ENCODE measurements at places on chromosomes 4 and X. TPM values are rescaled to one million over a fixed set of nuclear protein-coding genes. Genes with fewer than 3 reads are reported as not detected.

The ESX1 gene
- not detected for polyA plus RNA-seq

The GPRASP1 gene
- 3.1 TPM for polyA plus RNA-seq

The ACSL4 gene
- 16.7 TPM for polyA plus RNA-seq

The NDST3 gene
- not detected for polyA plus RNA-seq

The MAGEA1 gene
- polyA plus RNA-seq, result not detected

The CT83 gene
- not detected for polyA plus RNA-seq

The WDR17 gene
- polyA plus RNA-seq, result not detected

The NALF2 gene
- not detected for polyA plus RNA-seq

The PHKA1 gene
- polyA plus RNA-seq, result not detected

The CDX4 gene
- polyA plus RNA-seq, result not detected

The NXT2 gene
- polyA plus RNA-seq, result 17.4 TPM

DNA sequence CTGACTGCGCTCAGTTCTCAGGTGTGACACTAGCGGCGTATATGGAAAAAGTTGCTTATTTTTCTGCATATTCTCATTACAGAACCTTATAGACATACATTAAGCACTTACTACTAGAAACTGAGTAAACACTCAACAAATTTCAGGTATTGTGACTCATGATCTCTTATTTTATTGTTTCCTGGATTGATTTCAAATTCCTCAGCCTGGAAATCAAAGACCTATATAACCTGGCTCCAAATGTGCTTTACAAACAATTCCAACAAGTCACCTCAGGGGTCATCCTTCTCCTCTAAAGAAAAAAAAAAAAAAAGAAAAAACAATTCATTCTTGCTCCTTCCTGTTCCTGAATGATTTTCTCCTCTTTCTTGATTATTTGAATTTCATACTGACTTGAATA lies 152.3 kb downstream of the ADAM29 start:
- H3K4me3 ChIP-seq, result no peak overlapping the region
- no peak overlapping the region for H3K27ac ChIP-seq
- H3K4me1 ChIP-seq, result no peaks in the 10 kb centered on the region

GRCh38 chr4:3112201-3112600 lies 37.7 kb downstream of the HTT start:
- H3K4me3 ChIP-seq, result no peak overlapping the region
- no peaks in the 10 kb centered on the region for H3K4me1 ChIP-seq
- H3K27ac ChIP-seq, result no peak overlapping the region
- no peaks in the 10 kb centered on the region for H3K27me3 ChIP-seq
- H3K36me3 ChIP-seq, result peaks cover 88% of the 10 kb centered on the region
- DNase-seq, result no peak

- no peak for DNase-seq
- no peaks in the 10 kb centered on the region for H3K27me3 ChIP-seq
- H3K4me1 ChIP-seq, result no peaks in the 10 kb centered on the region
- H3K36me3 ChIP-seq, result no peaks in the 10 kb centered on the region
- H3K27ac ChIP-seq, result no peak overlapping the region
These were observed 14.8 kb upstream of the FAM47A start for GRCh38 chrX:34146906-34147305.

DNA sequence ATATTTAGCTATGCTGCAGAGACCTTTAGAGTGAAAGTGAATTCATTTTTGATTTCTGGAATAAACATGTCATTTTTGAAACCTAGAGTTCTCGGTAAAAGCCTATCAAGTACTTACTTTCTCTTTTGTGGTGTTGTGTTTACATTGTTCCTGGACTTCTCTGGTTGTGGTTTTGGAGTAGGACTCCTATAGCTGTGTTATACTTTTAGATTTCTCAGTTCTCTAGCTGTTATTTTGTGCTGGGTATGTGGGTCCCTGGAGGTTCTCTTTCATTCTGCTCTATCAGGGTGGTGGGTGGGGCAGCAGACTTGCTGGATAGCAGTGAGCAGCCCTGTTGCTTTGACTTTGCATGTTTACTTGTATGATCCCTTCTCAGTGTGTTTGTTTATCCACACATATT lies 25.6 kb upstream of the MSMO1 start:
- DNase-seq, result peak; percentile 25
- H3K27ac ChIP-seq, result peak overlapping the region; percentile 52
- peak overlapping the region; percentile 69 for H3K4me3 ChIP-seq
- H3K27me3 ChIP-seq, result no peaks in the 10 kb centered on the region
- peaks cover 6% of the 10 kb centered on the region for H3K4me1 ChIP-seq

DNA sequence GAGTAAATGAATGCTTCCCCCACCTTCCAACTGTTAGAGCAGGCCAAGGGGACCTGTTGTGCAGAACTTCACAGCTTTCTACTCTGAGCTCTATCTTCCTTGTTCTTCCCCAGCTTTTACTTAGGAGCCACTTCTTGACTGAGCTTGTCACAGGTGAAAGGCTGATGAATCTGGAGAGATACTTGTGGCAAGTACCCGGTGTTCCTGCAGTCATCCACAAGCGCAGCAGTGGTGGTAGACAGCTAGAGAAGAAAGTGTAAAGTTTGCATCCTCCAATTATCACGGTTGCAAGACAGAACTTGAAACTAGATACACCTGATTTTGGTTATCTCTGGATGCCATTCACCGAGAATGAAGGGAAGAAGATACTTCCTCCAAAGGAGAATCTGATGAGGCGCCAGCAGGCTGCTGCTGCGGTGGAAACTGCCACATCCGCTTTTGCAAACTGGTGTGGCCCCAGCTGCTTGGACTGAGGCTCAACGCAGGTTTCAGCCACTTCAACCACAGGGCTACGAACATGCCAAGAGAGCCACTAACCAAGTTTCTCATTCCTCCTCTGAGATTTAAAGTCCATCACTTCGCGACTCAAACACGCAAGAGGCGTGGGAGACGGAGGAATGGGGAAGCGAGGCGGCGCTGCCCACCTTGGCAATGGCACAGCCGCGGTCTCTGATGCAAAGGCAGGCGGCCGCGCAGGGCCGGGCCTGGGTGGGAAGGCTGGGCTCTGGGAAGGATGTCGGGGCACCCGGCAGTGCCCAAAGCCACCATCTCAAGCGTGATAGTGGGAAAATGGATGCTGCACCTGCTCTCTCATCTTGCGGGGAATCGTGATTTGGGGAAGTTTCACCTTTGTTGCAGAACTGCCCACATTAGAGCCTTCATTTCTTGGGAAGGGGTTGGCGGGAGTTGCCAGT lies 1.3 kb upstream of the FHIP1A start:
- H3K27me3 ChIP-seq, result peaks cover 21% of the 10 kb centered on the region
- H3K4me3 ChIP-seq, result peak overlapping the region; percentile 62

DNA sequence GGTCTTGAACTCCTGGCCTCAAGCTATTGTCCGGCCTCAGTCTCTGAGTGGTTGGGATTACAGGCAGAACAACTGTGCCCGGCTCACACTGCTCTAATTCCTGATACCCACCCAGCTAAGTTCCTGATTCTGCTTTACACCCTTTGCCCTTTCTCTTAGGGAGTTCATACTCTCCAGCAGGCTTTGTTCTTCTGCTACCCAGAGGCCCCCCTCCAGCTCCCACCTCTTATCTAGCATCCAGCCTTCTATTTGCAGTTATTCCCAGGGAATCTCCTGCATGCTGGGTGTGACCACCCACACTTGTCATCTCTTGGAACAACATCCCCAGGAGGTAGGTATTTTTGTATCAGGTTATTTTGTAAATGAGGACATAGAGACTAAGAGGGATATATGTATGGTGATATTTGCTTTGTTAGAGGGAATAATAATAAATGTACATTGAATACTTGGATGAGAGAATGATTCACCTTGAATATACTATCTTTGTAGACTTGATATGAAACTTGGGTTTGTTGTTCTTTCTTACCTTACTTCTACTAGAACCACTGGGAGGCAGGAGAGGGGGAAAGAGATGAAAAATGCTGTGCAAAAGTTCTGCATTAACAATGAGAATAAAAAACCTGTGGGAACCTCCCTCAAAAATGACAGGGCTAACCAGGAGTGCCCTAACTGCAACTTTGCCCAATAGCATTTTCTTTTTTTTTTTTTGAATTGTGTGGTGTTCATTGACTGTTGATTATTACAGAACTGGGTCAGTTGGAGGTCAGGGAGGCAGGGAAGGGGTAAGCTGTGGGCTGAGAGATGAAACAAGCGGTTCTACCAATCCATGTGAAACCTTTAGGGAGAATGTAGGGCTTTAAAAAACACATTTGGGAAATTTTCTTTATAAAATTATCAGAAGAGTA lies 157.4 kb downstream of the SPRY1 start:
- no peaks in the 10 kb centered on the region for H3K4me1 ChIP-seq
- H3K36me3 ChIP-seq, result no peaks in the 10 kb centered on the region
- DNase-seq, result no peak
- no peak overlapping the region for H3K27ac ChIP-seq
- no peak overlapping the region for H3K4me3 ChIP-seq

- H3K27me3 ChIP-seq, result no peaks in the 10 kb centered on the region
- H3K36me3 ChIP-seq, result no peaks in the 10 kb centered on the region
- no peaks in the 10 kb centered on the region for H3K4me1 ChIP-seq
- no peak for DNase-seq
- no peak overlapping the region for H3K27ac ChIP-seq
These were observed 176.0 kb downstream of the SMARCA1 start for GRCh38 chrX:129347291-129347690.

- no peak overlapping the region for H3K4me3 ChIP-seq
- no peak overlapping the region for H3K27ac ChIP-seq
- no peaks in the 10 kb centered on the region for H3K27me3 ChIP-seq
- no peak for DNase-seq
- no peaks in the 10 kb centered on the region for H3K36me3 ChIP-seq
These were observed 31.6 kb upstream of the SPARCL1 start for GRCh38 chr4:87560802-87561201.

DNA sequence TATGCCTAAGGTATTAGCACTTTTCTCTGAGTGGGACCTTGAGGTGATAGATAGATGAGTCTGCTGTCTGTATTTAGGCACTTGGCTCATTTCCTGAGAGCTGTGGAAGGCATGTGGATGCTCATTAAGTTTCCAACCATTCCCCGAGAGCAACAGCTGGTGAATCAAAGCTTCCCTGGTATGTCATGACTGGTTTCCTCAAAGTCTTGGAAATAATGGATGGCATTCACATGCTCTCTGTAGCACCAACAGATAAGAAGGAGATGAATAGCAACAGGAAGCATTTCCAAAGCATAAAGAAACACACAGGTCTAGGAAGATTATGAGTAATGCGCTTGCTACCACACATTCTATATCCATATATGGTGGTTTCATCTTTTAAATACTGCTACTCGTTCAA lies 118.3 kb upstream of the ETNPPL start:
- H3K4me3 ChIP-seq, result no peak overlapping the region
- DNase-seq, result no peak
- H3K27me3 ChIP-seq, result no peaks in the 10 kb centered on the region
- no peaks in the 10 kb centered on the region for H3K4me1 ChIP-seq

- H3K4me1 ChIP-seq, result no peaks in the 10 kb centered on the region
- H3K27ac ChIP-seq, result no peak overlapping the region
- no peak overlapping the region for H3K4me3 ChIP-seq
- DNase-seq, result no peak
These were observed 190.0 kb upstream of the NEIL3 start for GRCh38 chr4:177119691-177120090.

DNA sequence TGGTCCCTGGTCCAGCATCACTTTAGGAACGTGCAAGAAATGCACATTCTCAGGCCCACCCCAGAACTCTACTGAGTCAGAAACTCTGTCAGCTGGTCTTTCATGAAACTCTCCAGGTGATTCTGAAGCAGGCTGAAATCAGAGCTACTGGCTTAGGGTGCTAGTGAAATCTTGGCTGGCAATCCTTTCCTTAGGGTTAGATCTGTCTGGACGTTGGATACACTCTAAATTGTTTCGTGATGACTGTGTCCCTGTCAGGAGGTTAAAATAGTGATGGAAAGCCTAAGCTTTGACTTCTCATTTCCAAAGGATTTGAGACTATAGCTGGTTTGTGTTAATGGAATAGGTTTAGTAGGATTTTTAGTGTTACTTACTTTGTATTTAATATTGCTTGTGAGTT lies 99.1 kb downstream of the ARHGAP10 start:
- DNase-seq, result no peak
- no peak overlapping the region for H3K27ac ChIP-seq
- no peaks in the 10 kb centered on the region for H3K4me1 ChIP-seq
- no peaks in the 10 kb centered on the region for H3K27me3 ChIP-seq
- no peaks in the 10 kb centered on the region for H3K36me3 ChIP-seq

GRCh38 chr4:17876943-17877342 lies 66.2 kb downstream of the NCAPG start:
- no peaks in the 10 kb centered on the region for H3K4me1 ChIP-seq
- no peak overlapping the region for H3K4me3 ChIP-seq
- H3K27me3 ChIP-seq, result no peaks in the 10 kb centered on the region
- no peak for DNase-seq
- no peaks in the 10 kb centered on the region for H3K36me3 ChIP-seq
- H3K27ac ChIP-seq, result no peak overlapping the region

GRCh38 chr4:25984266-25984665 lies 70.2 kb downstream of the SMIM20 start:
- no peak for DNase-seq
- no peak overlapping the region for H3K4me3 ChIP-seq
- peaks cover 3% of the 10 kb centered on the region for H3K4me1 ChIP-seq
- H3K27me3 ChIP-seq, result no peaks in the 10 kb centered on the region
- no peak overlapping the region for H3K27ac ChIP-seq
- no peaks in the 10 kb centered on the region for H3K36me3 ChIP-seq

DNA sequence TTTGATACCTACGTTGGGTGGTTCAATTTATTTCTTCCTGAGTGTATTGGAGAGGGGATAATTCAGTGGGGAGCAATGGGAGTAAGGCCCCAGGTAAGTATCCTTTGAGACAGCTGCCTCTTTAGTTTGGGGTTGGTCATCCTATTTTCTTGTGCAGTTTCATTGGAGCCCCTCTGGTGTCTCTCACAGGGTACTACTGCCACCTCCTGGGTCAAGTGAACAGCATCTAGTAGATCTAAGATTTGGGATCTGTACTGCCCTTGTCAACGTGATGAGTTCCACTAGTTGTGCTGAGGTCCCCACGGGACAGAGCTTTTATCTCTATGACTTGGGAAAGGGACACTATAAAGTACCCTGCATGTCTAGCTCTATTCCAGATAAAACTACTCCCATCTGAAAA lies 80.6 kb downstream of the PBDC1 start:
- no peaks in the 10 kb centered on the region for H3K4me1 ChIP-seq
- peak; percentile 61 for DNase-seq
- no peak overlapping the region for H3K4me3 ChIP-seq
- no peak overlapping the region for H3K27ac ChIP-seq
- H3K36me3 ChIP-seq, result no peaks in the 10 kb centered on the region

- DNase-seq, result no peak
- H3K27me3 ChIP-seq, result no peaks in the 10 kb centered on the region
- H3K36me3 ChIP-seq, result peaks cover 87% of the 10 kb centered on the region
- H3K4me3 ChIP-seq, result no peak overlapping the region
- H3K27ac ChIP-seq, result no peak overlapping the region
- H3K4me1 ChIP-seq, result no peaks in the 10 kb centered on the region
These were observed 73.6 kb upstream of the COX18 start for GRCh38 chr4:73142995-73143547.

DNA sequence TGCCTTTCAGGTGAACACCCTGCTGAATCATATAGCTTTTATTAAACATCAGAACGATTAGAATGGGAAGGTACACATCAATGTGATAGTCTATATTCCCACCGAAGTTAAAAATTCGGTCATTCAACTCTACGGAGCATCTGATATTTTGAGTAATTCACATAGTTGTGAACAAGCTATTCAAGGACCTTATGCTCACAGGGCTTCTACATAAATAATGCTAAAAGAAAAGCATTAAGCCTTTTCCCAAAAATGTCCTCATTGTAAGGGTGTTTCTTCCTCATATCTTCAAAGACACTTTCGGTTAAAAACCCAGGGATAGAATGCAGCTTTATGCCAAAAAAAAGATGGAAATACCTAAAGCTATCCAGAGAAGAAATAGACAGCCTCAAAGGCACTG lies 79.7 kb upstream of the EDNRA start:
- no peak for DNase-seq
- no peaks in the 10 kb centered on the region for H3K36me3 ChIP-seq
- no peaks in the 10 kb centered on the region for H3K4me1 ChIP-seq
- no peak overlapping the region for H3K4me3 ChIP-seq

GRCh38 chr4:11299016-11299415 lies 129.7 kb downstream of the HS3ST1 start:
- H3K27ac ChIP-seq, result no peak overlapping the region
- H3K4me3 ChIP-seq, result no peak overlapping the region
- H3K4me1 ChIP-seq, result no peaks in the 10 kb centered on the region
- H3K36me3 ChIP-seq, result no peaks in the 10 kb centered on the region

Data from CD4-positive, CD25-positive, alpha-beta regulatory T cell (primary cell).